ENCODE measurements at places on chromosomes 6 and 20.

- no peak for DNase-seq
These were observed 77.1 kb downstream of the JARID2 start for GRCh38 chr6:15322781-15323536.

- DNase-seq: no peak
These were observed at the start of gene ZNF311 for GRCh38 chr6:29005183-29005885. Gene ZNF311 (minus strand): TSS chr6:29005315. CDS start chr6:29003954, 1,361 bp downstream.

- no peak for DNase-seq
These were observed 850 bp upstream of the HECA start for GRCh38 chr6:139134064-139134395.

GRCh38 chr6:155936127-155936526, 480.5 kb upstream of the NOX3 start:
- no peak for DNase-seq

- DNase-seq: no peak
These were observed 276.8 kb downstream of the PHACTR1 start for GRCh38 chr6:12993283-12993898.

GRCh38 chr6:147870506-147871110, 362.1 kb downstream of the SAMD5 start:
- DNase-seq: no peak

- DNase-seq: no peak
These were observed 10.6 kb downstream of the RPS10 start for GRCh38 chr6:34414999-34415858.

- no peak for DNase-seq
These were observed 229.3 kb downstream of the FARS2 start for GRCh38 chr6:5490501-5491069.

GRCh38 chr6:159170333-159170672, 1.1 kb downstream of the FNDC1 start:
- no peak for DNase-seq

- DNase-seq: no peak
These were observed 87.5 kb downstream of the SYNJ2 start for GRCh38 chr6:158068893-158069799.

- peak; percentile 61 for DNase-seq
These were observed 3.8 kb downstream of the SLC2A4RG start for GRCh38 chr20:63743210-63743970.

- no peak for DNase-seq
These were observed 117.5 kb upstream of the SIRPG start for GRCh38 chr20:1775117-1775516.

DNA sequence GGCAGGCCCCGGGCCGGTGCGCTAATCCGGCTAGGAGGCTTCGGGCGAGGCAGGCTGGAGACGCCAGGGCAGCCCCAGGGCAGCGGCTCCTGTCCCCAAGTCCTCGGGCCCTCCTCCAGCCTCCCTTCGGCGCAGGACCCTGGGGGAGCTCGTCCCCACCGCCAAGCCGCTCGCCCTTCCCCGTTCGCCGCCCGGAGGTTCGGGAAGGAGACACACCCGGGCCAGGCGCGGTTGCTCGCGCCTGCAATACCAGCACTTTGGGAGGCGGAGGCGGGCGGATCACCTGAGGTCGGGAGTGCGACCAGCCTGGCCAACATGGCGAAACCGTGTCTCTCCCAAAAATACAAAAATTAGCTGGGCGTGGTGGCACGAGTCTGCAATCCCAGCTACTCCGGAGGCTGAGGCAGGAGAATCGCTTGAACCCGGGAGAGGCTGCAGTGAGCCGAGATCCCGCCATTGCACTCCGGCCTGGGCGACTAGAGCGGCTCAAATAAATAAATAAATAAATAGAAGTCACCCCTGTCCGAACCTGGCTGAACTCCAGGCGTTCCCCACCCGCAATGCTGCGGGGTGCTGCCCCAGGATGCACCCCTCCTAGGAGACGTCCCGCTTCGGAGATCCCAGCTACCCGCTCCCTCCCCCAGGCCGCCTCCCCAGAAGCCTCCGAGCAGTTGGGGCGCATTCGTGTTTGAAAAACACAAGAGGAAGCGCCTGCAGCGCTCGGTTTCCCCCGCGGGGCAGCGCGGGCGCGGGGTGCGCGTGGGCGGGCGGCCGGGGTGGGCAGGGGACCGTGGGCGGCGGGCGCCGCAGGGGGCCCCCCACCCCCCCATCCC, 27.5 kb downstream of the SERPINB9 start:
- peak; percentile 86 for DNase-seq

Data from cardiac septum (tissue), 1 donor.